ENCODE measurements at places on chromosomes 6 and 20.
A peak's percentile ranks its signal among the peaks of the same experiment; 100 is the strongest.

DNA sequence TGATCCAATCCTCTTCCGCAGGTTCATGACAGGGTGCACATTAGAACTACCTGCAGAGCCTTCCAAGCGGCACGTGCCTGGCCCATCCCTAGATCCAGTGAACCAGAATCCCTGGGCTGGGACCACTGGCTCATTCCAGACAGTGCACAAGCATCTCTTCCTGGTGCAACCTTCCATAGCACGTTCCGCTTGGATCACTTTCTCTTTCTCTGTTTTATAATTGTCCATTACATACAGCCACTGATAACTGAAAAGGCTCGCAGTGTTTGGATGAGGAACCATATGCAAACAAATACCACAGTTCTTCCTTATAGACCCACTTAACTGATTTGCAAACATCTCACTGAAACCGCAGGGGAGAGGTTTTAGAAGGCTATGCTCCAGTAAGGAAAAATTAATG lies 59.6 kb upstream of the DDR1 start:
- no peak for DNase-seq

DNA sequence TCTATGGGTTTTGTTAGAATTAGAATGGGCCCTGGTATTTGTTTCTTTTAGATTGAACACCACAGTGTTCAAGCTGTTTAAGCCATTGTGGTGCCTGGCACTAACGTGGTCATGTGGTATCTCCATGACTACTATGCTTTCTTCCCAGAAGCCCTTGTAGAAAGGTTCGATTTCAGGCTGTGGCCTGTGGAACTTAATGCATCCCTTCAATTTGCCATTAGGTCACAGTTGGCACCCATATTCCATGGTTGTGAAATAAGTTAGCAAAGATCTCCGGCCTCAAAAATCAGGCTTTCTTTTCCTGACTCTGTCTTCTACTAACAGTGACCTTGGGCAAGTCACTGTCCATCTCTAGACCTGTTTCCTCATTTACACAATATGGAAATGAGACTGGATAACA lies 31.3 kb upstream of the AAR2 start:
- DNase-seq: no peak

GRCh38 chr6:90466154-90466940 lies 120.5 kb downstream of the MAP3K7 start:
- no peak for DNase-seq

- no peak for DNase-seq
Observed at GRCh38 chr6:38846844-38847243, 131.7 kb downstream of the DNAH8 start.

GRCh38 chr20:53866794-53867740 lies 203.3 kb downstream of the BCAS1 start:
- DNase-seq: no peak

DNA sequence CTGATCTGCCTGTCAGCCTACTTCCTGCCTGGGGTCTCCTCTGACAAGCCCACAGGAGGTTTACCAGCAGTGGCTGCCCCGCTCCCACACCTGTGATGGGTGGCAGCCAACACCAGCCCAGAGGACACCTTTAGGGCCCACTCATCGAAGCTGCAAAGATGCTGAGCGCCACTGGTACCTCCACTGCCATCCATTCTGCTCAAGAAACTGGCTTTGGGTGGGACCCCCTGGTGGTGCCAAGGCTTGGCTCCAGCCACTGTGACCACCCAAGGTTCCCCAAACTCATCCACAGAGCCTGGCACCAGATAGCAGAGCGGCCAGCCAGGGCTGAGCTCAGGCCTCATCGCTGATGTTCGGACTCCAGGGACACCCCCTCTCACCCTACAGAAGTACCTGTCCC lies 42.5 kb downstream of the PREX1 start:
- no peak for DNase-seq

- peak; percentile 61 for DNase-seq
Observed at GRCh38 chr6:114342826-114343781, at the start of gene HS3ST5. Gene HS3ST5, minus strand, starts transcription at chr6:114343023. Its CDS starts 280,178 bp downstream, at chr6:114062845.

GRCh38 chr6:29925321-29925720 lies 17.0 kb upstream of the HLA-A start:
- no peak for DNase-seq

DNA sequence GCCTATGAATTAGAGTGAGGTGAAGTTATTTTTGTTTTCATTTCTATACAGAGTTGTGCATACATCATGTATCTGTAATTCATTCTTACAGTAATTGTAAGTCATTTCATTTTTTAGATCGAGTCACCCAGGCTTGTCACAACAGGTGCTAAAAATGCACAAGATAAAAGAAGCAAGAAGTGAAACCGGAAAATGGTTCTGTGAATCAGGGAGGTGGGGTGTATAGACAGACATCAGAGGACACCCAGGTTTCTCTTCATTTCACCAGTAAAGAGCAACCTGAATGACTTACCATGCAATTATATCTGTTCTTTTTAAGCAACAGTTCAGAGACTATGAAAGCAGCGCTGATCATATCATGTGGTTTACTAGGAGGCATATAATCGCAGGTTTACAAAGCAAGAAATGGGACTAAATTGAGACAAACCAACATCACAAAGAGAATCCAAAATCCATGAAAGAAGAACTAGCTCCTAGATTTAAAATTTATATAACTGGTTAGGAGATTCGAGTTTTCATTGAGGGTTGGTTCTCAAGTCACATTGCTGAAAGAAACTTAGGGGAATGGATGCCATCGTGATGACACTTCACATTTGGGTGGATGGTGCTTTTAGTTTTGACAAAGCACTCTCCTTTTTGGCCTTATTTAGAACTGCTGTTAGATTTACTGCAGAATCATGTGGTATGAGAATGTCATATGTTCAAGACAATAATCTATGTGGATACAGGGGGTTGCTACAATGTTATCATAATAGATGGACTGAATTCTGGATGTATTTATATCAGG lies 27.9 kb upstream of the TBC1D7 start:
- no peak for DNase-seq

All from substantia nigra (tissue), 51 donors.